Astrocyte of the spinal cord (primary cell): ENCODE measurements at places on chromosomes 5 and 9.

GRCh38 chr5:16812448-16812847, 123.6 kb downstream of the MYO10 start:
- peak; percentile 35 for DNase-seq

GRCh38 chr9:116451500-116452115, 235.5 kb upstream of the TRIM32 start:
- DNase-seq, result no peak

DNA sequence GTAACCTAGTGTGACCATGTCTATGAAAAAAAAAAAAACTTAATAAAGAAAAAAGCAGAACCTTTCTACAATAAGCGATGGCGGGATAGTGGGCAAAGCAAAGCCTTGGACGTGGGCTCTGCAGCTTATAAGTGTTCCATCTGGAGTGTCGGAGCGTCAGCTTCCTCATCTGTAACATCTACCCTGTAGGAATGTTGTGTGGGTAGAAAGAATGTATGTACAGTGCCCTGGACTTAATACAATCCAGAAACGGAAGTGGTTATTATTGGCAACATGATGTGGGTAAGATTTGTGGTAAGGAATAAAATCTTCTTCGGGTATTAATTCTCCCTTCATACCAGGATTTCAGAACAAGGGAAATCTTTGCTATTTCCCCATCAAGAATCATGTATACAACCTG, 66.5 kb downstream of the SEMA5A start:
- DNase-seq, result peak; percentile 36

GRCh38 chr5:172637110-172637580, 3.9 kb upstream of the NEURL1B start:
- no peak for DNase-seq

DNA sequence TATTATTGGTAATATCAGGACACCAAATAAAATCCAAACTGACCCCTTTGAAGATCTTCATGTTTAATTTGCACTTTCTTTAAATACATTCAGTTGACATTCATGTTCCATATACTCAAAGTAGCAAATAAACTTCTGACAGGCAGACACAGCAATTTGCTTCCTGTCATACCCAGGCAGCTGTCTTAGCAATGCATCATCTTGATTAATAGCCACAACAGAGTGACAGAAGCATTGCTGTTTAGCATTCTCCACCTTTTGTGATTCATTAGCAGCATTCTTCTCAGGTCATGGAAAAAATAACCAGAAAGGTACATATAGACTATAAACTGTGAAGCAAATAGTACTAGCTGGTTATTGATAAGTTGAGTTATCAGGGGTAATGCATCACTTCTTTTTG, 366.8 kb downstream of the CYLC2 start:
- no peak for DNase-seq

- DNase-seq, result no peak
Measured at GRCh38 chr9:106146066-106146840, 451.9 kb downstream of the TMEM38B start.

GRCh38 chr9:135335691-135336181, 143.8 kb upstream of the PPP1R26 start:
- DNase-seq, result no peak

DNA sequence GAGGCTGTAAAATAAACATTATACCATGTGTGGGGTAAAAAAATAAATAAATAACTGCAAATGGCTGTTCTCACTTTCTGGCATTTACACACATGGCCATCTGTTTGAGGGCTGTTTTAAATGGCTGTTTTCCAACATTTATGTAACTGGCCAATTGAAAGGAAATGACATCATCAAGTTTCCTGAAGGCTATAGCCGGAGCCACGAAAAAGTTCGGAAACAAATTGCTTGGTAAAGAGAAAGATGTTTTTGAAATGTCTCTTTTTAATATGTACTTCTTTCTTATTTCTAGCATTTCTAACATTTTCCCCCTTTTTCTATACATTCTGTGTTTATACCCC, 95.4 kb upstream of the DAB2 start:
- DNase-seq, result peak; percentile 91

GRCh38 chr5:4722886-4723285, 417.2 kb upstream of the ADAMTS16 start:
- no peak for DNase-seq

GRCh38 chr9:77563174-77563573, 84.9 kb downstream of the GNA14 start:
- DNase-seq, result no peak
